ENCODE measurements at places on chromosomes 2 and 18.

DNA sequence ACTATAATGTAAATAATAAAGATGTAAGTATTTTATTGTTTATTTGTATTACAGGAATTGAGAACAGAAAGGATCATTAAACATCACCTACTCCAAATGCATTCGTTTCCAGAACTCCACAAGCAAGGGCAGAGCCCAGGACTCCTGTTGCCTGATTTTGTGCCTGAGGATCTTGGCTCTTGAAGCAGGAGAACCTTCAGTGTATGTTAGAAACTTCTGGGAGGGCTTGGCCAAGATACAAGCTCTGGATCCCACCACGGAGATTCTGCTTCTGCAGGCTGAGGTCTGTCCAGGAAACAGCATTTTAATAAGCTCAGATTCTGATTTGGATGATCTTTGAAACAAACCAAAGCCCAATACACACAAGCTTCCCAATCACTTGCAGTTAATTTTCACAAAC is 142.4 kb upstream of the SOX11 start:
- no peak for DNase-seq

DNA sequence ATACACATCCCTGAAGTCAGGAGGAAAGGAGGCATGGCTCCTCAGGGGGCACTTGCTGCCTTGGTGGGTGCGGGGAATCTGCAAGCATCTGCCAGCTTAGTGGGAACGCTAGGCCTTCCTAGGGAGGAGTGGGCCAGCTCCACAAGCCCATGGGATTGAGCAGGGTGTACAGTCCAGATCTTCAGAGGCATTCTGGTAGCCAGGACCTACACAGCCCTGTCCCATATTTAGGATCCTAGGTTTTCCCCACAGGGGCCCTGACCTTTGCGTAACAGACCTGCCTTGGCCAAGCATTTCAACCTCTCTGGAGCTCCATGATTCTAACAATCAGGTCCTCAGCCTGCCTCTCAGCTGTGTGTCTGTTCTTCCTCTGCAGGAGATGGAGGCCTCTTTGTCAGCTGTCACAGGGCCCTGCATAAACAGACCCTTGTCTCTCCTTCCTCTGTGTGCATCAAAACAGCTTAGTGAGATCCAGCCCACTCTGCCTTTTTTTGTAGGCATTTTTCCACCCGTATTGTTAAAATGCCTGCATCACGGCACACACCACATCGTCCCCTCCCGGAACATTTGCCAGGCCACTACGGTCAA is 140.2 kb upstream of the NDUFV2 start:
- DNase-seq, result no peak

GRCh38 chr2:41958251-41958650 is 89.6 kb upstream of the PKDCC start:
- no peak for DNase-seq

DNA sequence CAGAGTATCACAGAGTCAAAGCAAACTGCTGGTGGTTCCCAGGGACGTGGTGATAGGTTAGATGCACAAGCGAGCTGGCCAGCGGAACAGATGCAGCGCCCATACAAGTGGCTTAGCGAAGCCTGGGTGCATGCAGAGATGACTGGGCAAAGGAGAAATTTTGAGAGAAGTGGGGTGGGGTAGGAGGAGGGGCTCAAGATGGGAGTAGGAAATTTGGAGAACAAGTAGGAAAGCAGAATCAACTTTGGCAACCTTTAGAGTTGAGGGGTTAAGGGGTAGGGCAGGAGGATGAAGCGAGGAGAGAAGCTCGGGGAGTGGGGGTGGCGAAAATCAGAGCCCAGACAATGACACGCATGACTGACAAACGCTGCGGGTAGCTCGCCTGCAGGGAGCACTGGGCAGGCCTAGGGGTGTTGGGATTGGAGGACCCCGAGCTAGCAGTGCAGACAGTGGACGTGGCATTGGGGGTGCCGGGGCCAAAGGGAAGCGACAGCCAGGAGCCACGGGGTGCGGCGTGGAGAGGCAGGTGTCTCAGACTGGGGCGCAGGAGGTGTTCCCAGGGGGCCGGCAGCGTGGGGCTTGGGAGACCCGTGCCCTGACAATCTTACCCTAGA is 431 bp downstream of the FAM98A start:
- peak; percentile 51 for DNase-seq

GRCh38 chr18:29174891-29175290 is 998.0 kb upstream of the CDH2 start:
- peak; percentile 13 for DNase-seq

GRCh38 chr2:29743516-29743915 is 177.9 kb downstream of the ALK start:
- peak; percentile 84 for DNase-seq

- DNase-seq, result peak; percentile 59
These were observed 134.9 kb downstream of the MAP3K20 start for GRCh38 chr2:173210270-173211196.

- DNase-seq, result no peak
These were observed 101.2 kb downstream of the MCFD2 start for GRCh38 chr2:46814160-46814961.

DNA sequence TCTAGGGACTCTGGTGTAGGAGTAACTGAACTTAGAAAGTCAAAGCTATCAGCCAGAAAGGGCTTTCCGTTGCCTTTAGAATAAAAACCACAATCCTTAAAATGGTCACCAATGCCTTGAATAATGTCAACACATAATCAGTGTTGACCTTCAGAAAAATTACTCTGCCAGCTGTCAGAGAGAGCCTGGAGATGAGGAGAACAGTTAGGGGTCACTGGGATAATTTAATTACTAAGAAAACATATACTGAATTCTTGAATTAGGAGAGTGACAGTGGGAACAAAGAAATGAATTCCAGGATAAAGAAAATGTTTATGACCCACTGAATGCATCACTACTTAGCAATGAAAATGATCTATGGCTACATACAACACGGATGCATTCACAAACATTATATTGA is 23.4 kb upstream of the UGP2 start:
- DNase-seq, result no peak

DNA sequence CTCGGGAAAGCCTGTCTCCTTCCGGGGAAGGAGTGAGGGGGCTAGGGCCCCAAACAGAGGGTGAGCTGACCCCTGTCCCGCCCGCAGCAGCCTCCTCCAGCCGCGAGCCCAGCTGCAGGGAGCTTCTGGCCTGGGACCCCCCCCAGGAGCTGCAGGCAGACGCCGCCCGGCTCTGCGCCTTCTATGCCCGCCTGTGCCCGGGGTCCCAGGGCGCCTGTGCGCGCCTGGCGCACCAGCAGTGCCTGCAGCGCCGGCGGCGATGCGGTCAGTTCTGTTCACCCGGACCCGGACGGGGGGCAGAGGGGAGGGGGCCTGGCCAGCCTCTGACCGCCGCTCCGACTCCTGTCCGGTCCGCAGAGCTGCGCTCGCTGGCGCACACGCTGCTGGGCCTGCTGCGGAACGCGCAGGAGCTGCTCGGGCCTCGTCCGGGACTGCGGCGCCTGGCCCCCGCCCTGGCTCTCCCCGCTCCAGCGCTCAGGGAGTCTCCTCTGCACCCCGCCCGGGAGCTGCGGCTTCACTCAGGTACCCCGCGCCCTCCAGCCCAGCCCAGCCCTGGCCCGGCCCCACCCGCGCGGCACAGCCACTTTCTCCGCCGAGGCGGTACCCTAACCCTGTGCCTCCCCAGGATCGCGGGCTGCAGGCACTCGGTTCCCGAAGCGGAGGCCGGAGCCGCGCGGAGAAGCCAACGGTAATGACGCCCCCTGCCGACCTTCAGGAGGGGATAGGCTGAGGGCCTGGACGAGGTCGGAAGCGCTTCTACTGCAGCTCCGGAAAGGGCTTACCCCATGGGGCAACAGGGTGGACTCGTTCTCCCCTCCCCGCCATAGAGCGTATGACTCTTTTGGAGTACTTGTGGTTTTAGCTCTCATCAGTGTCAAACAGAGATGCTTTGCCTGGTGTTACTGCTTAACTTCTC is 2.0 kb upstream of the CHRND start:
- peak; percentile 82 for DNase-seq

DNA sequence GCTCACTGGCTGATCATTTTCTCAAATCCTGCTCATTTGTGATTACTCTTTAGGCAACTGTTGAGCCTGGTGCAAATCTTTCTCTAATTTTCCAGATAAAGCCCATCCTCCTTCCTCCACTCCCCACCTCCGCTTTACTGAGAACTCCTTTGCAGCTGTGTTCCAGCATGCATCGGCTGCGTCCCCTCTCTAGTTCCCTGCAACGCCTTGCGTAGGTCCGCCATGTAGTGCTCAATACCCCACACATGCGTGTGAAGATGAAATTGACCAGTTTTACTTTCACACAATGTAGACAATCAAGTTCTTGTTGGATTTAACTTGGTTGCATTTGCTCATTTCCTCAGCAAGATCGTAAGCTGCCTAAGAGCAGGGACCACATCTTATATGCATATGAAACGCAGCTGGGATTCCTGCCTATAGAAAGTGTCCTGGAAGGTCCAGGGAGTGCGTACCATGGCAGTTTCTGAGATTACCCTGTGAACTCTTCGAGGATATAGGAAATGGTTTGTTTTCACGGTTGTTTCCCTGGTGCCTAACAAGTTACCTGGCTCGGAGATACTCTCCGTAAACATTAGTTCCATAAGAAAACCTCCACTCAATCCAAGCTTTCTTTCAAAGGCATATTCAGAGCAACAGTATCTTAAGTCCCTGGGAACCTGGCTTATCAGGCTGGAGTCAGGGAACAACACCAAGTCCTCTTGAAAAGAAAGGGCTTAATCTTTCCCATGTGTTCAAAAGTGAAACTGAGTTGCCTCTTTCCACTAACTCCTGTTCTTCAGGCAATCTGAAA is 766.4 kb upstream of the ID2 start:
- DNase-seq, result no peak

DNA sequence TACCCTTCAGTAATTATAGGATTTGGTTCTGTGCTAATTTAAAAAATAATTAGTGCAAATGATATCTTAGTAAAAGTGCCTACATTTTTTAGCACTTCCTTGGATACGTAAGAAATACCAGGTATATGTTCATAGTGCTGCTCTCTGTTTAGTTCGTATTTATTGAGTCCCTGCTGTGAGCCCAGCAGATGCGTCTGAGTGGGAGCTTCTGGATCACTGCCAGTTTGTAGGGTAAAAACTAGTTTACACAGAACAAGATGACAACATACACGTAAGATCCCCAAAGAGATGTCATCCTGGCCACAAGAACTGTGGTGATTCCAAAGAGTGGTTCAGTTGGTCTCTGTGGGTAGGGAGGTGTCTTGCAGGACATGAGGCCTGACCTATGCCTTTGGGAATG is 103.2 kb downstream of the CTIF start:
- no peak for DNase-seq

- no peak for DNase-seq
These were observed 155.3 kb downstream of the GFPT1 start for GRCh38 chr2:69231612-69232277.

DNA sequence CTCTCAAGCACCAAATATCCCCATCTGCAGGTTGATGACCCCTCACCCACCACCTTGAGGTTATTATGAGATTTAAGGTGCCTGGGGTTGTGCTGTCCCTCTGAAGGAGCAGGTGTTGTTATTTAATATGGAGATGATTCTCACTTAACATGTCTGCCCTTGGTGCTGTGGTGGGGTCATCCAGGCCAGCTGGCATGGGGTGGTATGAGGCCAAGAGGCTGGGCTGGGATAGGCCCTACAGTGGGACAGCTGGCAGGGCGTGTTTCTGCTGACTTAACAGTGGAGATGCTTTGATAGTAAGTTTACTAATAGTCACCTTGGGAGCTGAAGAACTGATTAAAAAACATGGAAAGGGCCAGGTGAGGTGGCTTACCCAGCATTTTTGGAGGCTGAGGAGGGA is 22.4 kb downstream of the SERPINB12 start:
- peak; percentile 82 for DNase-seq

- DNase-seq, result no peak
These were observed 14.7 kb upstream of the SLC4A3 start for GRCh38 chr2:219612577-219613286.

GRCh38 chr2:71597756-71598155 is 144.4 kb downstream of the DYSF start:
- DNase-seq, result no peak

DNA sequence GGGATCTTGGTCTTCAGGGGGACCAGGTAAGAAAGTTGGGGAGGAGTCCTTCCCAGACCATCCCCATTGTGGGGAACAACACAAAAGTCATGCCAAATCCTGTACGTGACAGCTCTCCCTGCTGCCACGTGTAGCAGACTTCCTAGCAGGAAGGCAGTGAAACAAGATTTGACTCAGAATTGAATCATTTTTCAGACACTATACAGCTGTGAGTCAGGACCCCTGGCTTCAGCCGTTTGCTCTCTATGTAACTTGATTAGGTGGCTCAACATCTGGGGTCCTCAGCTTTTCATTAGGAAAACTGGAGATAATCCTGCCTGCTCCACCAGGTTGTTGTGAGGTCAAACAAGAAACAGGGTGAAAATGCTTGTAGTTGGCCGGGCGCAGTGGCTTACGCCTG is 32.9 kb upstream of the PDCL3 start:
- no peak for DNase-seq

DNA sequence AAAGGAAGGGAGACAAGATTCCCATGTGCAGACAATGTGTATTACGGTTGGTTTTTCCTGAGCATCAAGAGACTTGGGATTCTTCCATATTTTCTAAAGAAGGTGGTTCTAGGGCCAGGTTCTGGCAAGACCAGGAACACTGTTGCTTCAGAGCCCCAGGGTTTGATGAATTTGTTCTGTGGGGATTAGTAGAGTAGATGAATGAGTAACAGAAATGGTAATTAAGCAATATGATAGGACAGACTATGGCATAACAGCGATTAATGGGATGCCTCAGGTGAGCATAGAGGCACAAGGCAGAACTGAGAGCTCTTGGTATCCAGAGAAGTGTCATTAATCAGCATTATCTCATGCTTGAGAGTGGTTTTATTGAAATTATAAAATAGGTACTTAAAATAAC is 82.8 kb upstream of the PNPT1 start:
- no peak for DNase-seq

- DNase-seq, result no peak
These were observed 37.7 kb downstream of the LHCGR start for GRCh38 chr2:48717846-48718245.
